ENCODE measurements at places on chromosomes 7 and 10.

GRCh38 chr7:111009526-111010040, 81.3 kb upstream of the LRRN3 start:
- no peak for DNase-seq

- no peak for DNase-seq
These were observed 594.9 kb upstream of the IGFBP3 start for GRCh38 chr7:46515844-46516590.

GRCh38 chr10:115936926-115937767, 335.9 kb downstream of the GFRA1 start:
- DNase-seq, result no peak

- DNase-seq, result no peak
These were observed 212.3 kb downstream of the FANK1 start for GRCh38 chr10:126108693-126109092.

DNA sequence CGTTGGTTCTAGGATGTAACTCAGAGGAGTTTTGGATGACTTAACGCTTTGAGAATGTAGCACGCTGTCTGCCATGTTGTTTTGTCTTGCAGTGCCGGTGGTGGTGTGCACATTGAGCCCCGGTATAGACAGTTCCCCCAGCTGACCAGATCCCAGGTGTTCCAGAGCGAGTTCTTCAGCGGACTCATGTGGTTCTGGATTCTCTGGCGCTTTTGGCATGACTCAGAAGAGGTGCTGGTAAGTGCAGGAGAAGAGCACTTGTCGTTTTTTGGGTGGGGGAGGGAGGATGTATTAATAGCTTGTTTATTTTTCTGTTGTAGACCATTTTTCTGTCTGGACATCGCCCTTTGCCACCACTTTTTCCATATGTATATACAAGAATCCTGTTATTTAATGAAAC, 6.3 kb downstream of the NDUFB2 start:
- DNase-seq, result no peak

- DNase-seq, result no peak
These were observed 23.6 kb downstream of the FAM3C start for GRCh38 chr7:121372376-121373010.

DNA sequence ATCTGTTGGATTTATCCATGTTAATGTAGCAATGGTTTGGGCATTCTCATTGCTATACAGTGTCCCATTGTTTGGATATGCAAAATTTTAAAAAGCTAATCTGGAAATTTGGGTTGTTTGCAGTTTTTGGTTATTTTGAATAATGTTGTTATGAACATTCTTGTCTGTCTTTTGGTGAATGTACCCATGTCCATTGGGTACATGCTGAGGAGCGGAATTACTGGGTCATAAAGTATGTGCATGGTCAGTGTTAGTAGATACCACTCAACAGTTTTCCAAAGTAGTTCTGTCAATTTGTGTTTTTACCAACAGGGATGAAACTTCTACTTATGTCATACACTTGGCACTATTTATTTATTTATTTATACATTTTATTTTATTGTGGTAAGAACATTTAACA, 153.9 kb downstream of the LRMDA start:
- DNase-seq, result no peak

DNA sequence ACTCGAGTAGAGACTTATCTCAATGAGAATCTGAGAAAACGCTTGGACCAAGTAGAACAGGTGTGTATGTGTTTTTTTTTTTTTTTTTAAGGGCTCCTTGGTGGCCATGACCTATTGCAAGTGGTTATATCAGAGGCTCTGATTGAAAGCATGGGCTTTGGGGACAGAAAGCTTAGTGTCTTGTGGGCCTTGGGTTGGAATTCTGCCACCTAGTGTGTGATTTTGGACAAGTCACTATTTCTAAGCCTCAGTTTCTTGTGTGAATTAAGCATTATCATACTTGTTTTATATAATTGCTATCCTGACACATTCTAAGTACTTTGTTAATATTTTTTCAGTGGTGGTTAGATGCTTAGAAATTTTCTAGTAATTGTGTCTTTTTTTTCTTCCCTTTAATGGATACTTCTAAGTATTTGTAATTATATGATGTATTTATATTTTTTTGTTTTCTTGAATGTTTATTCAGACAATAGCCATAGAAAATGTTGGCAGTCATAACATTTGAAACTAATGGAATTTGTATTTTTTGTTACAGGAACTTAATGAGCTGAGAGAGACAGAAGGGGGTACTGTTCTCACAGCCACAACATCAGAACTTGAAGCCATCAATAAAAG, 33.1 kb downstream of the SMC3 start:
- peak; percentile 19 for DNase-seq

- DNase-seq, result no peak
These were observed 75.7 kb downstream of the DNAJC1 start for GRCh38 chr10:21927631-21928353.

Measured in NCI-H1105 treated with DMSO at 0.1 percent for 48 hours (cell line).